ENCODE measurements at places on chromosomes 7 and 10.

- DNase-seq = no peak
These were observed 74.8 kb downstream of the LMBR1 start for GRCh38 chr7:156818133-156818532.

- DNase-seq = no peak
These were observed 133.3 kb downstream of the KCNMA1 start for GRCh38 chr10:77504196-77504872.

GRCh38 chr10:4059471-4060138 lies 274.6 kb upstream of the KLF6 start:
- no peak for DNase-seq

- no peak for DNase-seq
These were observed 7.1 kb downstream of the MNX1 start for GRCh38 chr7:157003445-157003755.

- no peak for DNase-seq
These were observed 37.8 kb upstream of the HIBADH start for GRCh38 chr7:27700501-27700900.

- no peak for DNase-seq
These were observed 15.8 kb upstream of the AGMO start for GRCh38 chr7:15577600-15577999.

DNA sequence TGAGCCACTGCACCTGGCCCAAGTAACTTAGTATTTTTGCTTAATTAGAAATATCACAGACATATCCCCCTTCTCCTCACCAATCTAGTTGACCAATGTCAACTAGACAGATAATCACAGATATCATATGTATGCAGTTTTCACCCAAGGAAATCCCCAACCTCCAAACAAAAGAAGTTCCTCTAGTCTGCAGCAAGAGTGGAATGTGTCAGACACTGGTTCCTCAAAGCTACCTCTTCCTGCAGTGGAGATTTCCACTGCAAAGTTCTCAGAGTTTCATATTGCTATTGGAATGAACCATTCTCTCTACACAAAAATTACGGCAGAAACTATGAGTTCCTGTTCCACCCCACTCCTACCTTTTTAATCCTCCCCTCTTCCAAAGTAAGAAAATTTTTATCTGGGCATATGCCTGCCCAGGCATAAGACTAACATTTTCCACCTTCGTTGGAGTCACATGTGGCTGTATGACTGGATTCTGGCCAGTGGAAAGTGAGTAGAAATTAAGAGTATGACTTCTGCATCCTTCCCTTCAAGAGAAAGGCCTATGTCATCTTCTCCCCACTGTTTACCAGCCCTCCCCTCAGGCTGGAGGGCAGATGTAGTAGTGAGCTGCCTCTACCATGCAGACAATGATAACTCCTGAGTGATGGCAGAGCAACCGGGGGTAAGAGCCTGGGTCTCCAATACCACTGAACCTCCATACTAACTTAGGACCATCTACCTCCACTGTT lies 103.0 kb downstream of the MYOF start:
- no peak for DNase-seq

DNA sequence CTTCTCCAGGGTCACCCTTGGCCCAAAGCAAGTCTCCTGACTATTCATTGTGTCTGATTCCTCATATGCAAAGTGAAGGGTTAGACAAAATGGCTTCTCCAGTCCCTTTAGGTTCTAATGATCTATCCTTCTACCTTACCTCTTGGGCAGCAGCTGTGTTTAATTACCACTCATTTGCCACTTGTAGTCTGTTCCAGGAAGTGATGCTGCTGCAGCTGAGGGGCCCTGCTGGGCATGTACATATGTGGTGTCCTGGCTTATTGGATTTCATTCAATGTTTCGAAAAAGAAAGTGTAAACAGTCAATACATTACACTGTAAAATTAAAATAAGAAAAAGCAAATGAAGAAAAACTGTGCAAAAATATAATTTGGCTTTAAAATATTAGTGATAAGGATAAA lies 36.6 kb downstream of the SCIN start:
- peak; percentile 39 for DNase-seq

GRCh38 chr7:78284945-78285344 lies 486.4 kb downstream of the PHTF2 start:
- no peak for DNase-seq

DNA sequence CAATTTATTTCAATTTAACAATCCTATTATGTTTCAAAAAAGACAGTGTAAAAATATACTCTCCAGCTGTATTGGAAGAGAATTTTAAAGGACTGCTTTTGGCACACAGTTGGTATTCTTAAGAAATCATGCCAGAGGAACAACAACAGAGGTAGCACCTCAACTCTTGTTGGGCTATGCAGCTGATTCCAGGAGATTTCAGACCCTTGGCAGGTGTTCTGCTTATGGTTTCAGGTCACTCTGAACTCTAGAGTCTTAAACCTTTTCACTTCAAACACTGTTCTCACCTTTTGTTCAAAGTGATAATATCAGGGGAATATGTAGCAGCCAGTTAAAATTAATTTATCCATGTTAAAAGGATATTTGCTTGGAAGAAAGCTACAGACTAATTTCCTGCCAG lies 160.1 kb downstream of the PFKFB3 start:
- no peak for DNase-seq

GRCh38 chr7:90842430-90842788 lies 246.3 kb downstream of the CDK14 start:
- DNase-seq = no peak

DNA sequence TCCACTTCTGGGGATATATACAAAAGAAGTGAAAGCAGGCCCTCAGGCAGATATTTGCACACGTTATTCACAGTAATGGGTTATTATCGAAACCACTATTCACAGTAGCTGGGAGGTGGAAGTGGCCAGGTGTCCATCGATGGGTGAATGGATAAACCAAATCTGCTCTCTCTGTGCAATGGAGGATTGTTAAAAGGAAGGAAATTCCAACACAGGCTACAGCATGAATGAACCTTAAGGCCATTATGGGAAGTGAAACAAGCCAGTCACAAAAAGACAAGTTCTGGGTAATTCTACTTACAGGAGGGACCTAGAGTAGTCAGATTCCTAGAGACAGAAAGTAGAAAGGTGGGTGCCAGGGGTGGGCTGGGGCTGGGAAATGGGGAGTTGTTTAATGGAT lies 48.5 kb upstream of the BHLHA15 start:
- no peak for DNase-seq

GRCh38 chr7:151432658-151433521 lies 7.1 kb downstream of the CRYGN start:
- peak; percentile 61 for DNase-seq

DNA sequence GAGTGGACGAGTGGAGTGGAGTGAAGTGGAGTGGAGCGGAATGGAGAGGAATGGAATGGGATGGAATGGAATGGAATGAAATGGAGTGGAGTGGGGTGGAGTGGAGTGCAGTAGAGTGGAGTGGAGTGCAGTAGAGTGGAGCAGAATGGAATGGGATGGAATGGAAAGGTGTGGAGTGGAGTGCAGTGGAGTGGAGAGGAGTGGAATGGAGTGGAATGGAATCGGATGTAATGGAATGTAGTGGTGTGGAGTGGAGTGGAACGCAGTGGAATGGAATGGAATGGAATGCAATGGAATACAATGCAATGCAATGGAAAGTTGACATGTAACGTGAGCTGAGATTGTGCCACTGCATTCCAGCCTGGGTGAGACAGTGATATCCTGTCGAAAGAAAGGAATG lies 46.4 kb downstream of the ZNF716 start:
- no peak for DNase-seq

- no peak for DNase-seq
These were observed 87.8 kb upstream of the DUSP5 start for GRCh38 chr10:110409926-110410325.

GRCh38 chr10:19638182-19638895 lies 177.9 kb upstream of the PLXDC2 start:
- DNase-seq = no peak

DNA sequence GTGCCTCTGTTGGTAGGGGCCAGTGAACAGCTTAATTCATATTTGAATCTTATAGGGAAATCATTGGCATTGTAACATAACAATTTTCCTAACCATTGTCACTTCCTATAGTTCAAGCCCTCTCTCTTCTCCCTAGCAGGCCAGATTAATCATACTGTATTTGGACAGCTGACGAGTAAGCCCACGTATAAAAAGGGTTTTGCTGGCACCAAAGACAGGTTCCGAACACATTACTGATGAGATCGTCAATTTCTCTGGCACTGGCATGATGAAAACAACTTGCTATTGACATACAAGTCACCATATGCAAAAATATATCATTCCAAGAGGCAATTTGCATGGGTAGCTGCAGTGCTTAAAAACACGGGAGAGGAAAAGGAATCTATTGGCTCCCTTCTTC lies 891.1 kb upstream of the AUTS2 start:
- no peak for DNase-seq

- DNase-seq = peak; percentile 93
These were observed at the start of gene BICC1 for GRCh38 chr10:58512491-58513187. Gene BICC1, plus strand, starts transcription at chr10:58512872. Its CDS starts 272 bp downstream, at chr10:58513144.

DNA sequence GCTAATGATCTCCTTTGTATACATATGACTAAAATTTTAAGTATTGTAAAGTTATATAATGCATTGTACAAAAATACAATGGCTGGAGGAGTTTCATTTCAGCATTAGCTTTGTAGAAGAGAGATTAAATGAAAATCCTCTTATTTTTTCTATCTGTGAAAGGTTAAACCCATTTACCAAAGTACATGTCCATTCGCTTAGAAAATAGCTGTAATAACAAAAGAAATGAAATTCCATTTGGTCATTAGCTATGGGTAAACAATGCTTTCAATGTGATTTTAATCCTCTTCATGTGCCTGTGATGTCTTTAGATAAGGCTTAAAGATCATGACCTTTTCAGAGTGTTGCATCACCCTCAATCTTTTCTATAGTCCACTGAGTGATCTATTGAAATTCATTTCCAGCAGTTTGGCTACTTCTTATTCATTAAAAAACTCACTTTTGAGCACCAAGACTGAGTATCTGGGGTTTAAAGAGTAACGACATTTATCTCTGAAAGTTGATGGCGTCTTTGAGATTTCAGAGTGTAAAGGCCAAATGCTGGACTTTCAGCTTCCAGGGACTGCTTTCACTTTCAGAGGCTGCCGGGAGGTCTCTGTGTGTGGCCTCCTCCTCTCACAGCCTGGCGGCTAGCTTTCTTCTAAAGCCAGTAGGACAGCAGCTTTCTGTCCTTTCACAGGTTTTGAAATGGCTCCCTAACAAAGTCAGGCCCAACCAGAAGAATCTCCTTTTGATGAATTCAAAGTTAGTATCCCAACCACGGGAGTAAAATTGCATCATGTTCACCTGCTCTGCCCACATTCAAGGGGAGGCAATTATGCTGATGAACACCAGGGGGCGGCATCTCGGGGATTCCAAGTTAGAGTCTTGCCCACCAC lies 701.4 kb upstream of the COBL start:
- peak; percentile 13 for DNase-seq

DNA sequence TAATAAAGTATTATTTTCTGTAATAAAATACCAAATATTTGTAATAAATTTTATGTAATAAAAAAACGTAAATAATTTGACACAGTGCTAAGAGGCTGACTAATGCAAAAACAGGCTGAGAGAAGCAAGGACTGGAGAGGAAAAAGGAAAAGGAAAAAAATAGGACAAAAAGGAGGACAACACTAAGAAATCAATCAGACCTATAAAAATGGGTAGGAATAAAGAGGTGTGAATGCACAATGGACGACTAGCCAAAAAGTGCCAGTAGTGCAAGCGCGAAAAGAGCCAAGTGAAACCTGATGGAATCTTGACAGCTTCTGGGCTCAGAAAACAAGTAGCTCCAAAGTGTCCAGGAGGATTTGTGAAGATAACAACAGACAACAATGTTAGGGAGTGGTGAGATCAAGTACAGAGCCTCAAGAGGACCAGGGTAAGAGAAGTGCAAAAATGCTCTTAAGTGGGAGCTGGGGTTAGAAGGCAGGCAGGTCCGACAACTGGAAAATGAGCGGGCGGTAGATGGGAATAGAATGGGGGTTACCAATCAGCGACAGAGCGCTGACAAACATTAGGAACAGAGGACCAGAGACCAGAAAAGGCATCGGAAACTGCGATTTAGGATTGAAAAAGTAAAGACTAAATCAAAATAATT lies 1.2 kb downstream of the BRAF start:
- peak; percentile 42 for DNase-seq

GRCh38 chr10:11782793-11783557 lies 40.2 kb upstream of the PROSER2 start:
- peak; percentile 61 for DNase-seq

DNA sequence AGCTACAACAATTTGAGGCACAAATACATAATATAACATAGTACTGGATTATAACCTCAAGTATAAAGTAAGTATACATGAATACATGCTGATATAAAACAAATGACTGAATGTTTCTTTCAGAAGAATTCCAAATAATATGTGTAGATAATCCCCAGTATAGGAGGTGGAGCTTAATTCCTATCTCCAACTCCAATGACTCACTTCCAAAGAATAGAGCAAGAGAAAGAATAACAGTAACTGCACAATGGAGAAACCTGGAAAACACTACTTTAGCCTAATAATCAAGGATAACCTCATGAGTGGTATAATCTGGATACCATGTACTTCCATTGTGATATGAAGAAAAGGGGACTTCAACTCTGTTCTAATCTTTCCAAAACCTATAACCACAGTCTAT lies 13.7 kb upstream of the SEMA3C start:
- DNase-seq = no peak

GRCh38 chr10:27997865-27998177 lies 1.1 kb downstream of the ODAD2 start:
- DNase-seq = no peak

DNA sequence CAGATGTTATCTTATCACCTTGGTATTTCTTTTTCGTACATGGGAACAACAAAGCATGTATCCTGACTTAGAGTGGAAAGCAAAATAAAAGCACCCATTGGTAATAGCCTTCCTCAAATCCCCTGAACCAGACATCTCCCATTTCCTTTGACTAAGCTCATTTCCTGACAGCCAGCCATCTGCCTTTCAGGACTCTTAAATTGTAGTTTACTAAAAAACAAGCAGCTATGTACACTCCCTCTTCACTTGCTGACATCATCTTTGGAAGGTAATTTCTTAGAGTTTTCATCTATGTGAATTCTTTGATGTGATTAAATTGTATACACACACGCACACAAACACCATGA lies 40.7 kb downstream of the ARL4A start:
- DNase-seq = no peak

DNA sequence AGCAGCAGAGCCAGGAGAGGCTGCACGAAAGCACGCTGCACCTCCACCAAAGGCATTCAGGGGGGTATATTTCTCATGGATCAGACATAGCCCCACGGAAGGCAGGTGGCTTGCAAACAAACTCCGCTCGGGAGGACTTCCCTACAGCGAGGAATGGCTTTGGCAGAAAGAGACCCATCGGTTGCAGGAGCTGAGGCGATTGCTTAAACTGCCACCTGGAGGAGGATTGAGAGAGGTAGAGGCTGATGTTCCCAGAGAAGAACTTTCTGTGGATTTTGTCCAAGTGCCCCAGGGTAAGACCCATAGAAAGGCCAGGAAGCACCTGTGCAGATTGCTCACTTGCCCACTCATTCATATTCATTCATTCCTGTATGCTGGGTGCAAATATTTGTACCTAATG lies 89.1 kb downstream of the NEUROD6 start:
- DNase-seq = no peak

GRCh38 chr7:157372300-157373232 lies 35.8 kb downstream of the DNAJB6 start:
- DNase-seq = no peak

- no peak for DNase-seq
These were observed 132.6 kb downstream of the DNAJB6 start for GRCh38 chr7:157469181-157470016.
